ENCODE measurements at places on chromosomes 5 and 9. TPM values are rescaled to one million over a fixed set of nuclear protein-coding genes. Genes with fewer than 3 reads are reported as not detected.

DNA sequence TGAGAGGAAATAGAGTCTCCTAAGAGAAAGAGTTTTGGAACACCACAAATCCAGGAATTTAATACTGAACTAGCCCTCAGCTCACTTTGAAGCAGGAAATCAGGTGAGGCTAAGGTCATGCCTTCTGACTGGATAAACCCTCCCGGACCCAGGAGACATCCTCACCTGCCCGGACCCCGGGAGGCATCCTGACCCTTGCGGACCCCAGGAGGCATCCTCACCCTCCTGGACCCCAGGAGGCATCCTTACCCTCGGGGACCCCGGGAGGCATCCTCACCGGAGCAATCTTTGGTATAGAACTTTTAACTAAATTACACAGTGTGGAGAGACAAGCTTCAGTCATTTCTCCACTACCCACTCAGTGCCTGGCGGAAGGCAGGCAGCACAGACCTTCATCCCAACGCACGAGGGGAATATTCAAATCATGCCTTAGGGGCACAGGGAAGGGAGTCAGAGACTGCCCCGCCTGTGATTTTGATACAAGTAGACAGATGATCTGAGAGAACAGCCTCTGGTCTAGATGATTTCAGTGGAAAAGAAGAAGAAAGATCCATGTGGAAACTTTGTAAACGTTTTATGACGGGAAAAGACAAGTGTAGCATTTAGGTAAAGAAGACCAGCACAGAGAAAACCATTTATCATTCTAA is 21.3 kb downstream of the STXBP1 start:
- DNase-seq = no peak

DNA sequence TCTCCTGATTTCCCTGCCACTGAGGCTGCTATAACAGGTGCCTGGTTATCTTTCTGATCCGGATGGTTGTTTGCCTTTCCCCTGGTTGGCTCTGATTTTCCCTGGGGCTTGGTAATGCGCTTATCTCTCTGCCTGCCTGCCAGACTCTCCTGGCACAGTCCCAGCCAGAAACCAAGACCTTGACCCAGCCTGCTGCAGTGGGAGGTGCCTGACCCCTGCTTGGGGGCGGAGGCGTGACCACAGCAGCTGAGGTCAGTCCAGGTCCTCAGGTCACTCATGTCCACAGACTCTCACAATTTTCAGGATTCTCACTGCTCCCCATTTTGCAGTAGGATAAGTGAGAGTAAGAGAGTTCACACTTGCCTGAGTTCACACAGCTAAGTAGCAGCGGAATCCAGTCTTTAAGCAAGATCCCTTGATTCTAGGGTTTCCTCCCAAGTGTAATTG is 24.4 kb upstream of the SYNPO start:
- DNase-seq = no peak

- no peak for DNase-seq
Observed at GRCh38 chr5:29697785-29698414, 1495.6 kb upstream of the CDH6 start.

DNA sequence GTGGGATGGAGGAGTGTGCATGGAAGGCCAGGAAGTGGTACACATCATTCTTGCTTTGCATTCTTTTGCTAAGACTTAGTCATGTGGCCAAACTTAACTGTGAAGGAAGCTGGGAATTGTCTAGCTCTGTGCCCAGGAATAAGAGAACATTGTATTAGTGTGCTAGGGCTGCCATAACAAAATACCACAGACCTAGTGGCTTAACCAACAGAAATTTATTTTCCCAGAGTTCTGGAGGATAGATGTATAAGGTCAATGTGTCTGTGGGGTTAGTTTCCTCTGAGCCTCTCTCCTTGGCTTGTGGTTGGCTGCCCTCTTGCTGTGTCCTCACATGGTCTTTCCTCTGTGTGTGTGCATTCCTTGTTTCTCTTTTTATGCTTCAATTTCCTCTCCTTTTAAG is 32.4 kb downstream of the NNT start:
- no peak for DNase-seq

DNA sequence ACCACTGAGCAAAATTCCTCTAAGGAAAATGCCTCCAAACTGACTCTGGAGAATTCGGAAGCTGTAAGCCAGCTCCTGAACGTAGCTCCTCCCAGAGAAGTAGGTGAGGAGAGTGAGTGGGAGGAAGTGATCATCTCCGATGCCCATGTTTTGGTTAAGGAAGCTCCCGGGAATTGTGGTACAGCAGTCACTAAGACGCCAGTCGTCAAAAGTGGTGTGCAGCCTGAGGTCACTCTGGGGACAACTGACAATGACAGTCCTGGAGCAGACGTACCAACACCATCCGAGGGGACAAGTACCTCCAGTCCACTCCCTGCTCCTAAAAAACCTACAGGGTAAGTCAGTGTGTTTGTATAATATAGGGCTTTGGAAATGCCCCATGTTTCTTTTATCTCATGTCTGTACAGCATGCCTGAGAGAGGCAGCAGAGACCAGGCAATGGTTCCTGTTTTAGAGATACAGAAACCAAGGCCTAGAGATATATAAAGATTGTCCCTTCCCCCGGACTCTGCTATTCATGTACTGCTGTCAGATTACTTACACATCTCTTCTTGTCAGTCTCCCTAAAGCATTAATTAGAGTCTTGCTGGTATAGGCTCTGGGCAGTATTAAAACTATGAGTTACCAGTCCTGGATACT is 23.9 kb downstream of the HMGXB3 start:
- no peak for DNase-seq

DNA sequence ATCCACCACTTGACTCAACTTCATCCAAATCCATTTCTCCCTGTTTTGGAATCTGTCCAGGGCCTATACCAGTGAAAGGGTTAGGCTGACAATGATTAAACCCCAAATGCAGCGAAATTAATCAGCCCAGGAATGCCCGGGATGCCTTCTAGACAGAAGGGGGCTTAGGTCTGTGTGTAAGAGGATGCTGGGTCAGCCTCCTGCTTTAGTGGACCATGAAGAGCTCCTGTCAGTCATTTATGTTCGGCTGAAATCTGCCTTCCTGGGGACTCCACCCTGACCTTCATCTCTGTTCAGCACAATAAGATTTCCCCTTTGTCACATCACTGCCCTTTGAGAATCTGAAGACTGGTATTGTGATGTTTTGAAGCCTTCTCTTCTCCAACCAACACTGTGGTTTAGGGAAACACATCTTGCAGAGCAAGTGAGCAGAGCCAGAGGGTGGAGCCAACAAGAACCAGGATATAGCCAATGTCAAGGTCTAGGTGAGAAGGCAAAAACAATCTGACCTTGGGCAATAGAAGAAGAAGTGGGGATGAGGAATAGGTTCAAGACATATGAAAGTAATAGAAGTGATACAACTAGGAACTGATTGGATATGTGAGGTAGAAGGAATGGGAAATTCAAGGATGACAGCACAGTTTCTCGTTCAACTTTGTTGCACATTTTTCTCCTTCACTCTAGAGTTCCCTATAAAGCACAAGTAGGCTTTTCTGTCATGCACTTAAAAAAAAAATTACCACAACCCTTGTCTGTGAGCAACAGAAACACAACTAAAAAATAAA is 234.4 kb downstream of the ARHGAP26 start:
- DNase-seq = no peak

- no peak for DNase-seq
Observed at GRCh38 chr9:115766370-115766955, 387.1 kb upstream of the PAPPA start.

- DNase-seq = no peak
Observed at GRCh38 chr5:96259151-96259772, 173.8 kb downstream of the PCSK1 start.

- DNase-seq = no peak
Observed at GRCh38 chr9:134629061-134629585, 12.5 kb upstream of the COL5A1 start.

DNA sequence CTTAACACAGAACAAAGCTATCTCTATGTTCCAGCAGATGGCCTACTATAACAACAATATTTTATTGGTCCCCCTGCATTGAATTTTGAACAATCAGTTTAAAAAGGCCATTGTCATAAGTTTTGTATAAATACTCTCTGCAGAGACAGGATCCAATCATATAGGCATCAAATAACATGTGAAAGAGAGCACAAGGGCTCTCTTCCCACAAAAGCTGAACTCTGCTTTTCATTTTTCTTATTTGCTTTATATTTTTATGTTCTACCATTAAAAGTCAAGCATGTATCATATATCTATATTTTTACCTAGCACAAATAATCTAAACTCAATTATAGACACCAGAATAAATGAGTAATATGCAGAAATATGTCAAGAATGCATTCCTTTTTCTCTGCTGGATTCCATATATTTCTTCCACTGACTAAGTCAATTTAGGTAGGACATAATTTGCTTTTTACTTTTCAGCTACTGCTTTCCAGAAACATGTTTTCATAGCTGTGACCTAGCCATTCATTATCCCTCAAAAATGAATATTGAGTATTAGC is 143.6 kb downstream of the CDH9 start:
- DNase-seq = no peak

DNA sequence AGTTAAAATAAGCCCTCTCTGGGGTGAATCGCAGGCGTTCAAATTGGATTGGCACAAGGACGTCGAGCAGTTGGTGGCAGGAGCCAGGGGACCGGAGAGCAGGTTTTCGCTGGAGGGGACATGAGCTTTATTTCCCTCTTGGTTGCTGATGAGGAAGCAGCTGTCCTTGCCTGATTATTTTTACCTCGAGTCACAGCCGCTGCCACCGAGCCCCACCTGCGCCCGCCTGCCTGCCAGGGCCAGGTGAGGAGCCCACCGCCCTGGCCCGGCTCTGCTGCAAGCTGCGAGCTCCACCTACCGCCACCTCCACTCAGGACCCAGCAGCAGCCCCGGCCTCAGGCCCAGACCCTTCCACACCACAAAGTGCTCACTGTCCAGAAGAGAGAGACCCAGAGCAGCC is 9.0 kb upstream of the ADGRD2 start:
- no peak for DNase-seq

DNA sequence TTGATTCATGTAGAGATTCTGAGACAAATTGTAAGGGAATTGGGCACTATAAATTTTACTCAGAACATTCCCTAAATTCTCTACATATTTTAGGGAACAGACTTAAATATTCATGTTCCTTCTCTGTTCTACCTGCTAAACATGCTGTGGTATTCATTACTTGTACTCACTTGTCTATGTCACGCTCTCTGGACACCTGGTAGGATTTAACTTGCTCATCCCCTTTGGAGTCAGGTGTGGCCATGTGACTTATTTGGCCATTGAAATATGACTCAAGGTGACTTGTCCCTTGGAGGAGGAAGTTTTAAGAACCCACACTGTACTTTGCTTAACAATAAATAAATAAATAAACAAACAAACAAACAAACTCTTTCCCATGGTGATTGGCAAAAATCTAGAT is 2258.8 kb upstream of the WWC1 start:
- DNase-seq = no peak

The SLC31A1 gene
- 30.0 TPM for total RNA-seq

The FAM163B gene
- not detected for total RNA-seq

The CCDC112 gene
- 11.7 TPM for total RNA-seq

The PGM5 gene
- 0.43 TPM for total RNA-seq
